ENCODE measurements at places on chromosomes 3 and 15. TPM values are rescaled to one million over a fixed set of nuclear protein-coding genes. Genes with fewer than 3 reads are reported as not detected.

DNA sequence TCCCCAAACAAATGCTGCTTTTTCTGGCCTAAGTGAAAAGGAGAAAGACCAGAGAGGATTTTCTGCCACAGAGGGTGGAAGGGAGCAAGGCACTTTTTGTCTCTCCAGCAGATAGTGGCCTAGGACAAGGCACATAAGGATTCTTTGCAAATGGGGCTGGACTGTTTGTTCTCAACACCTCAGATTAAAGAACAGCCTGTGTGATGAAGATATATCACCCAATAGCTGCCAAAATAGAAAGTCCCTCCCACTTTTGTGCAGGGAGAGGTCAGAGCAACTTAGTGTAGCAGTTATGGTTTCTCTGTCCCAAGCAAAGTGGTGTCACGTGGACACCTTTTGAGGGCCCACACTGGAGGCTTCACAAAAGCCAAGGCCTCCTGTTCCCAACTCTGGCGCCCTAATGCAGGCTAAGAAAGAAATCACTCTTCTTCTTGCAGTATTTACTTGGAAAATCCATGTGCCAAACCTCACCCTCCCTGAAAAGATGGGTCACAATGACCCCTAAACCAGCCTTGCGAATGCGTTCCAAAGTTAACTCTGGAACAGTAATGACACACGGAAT is 84.9 kb downstream of the LRIG1 start:
- no peak for DNase-seq

TFG gene
- 59.6 TPM for total RNA-seq

GRCh38 chr3:97481416-97481815 is 283.1 kb upstream of the ARL6 start:
- DNase-seq: no peak

GRCh38 chr3:114730397-114730796 is 416.7 kb downstream of the ZBTB20 start:
- DNase-seq: no peak
